Activated CD8-positive, alpha-beta memory T cell treated with anti-CD3 and anti-CD28 coated beads for 1 hour (primary cell): ENCODE measurements at places on chromosomes 7 and 10.

DNA sequence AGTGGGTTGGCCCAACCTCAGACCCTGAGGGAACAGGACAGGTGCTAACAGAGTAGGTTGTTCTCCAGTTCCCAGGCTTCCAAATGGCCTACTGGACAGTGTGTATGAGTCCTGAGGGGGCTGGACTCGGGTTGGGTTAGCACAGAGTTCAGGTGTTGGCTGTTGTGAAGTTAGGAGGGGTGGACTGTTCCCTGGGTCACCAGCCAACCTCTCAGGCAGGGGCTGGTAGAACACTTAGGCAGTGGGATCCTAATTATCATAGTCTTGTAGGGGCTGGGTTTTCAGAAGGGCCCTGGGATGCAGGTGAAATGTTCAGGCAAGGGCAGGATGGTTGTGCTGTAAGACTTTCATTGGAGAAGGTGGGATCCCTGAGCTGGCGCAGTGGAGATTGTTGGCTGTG is 293.0 kb downstream of the ZWINT start:
- DNase-seq = no peak

- no peak for DNase-seq
Measured at GRCh38 chr10:76624470-76624869, 1013.1 kb downstream of the KCNMA1 start.

GRCh38 chr7:36784991-36785940 is 61.0 kb upstream of the AOAH start:
- peak; percentile 63 for DNase-seq

GRCh38 chr10:129771991-129772431 is 192.1 kb downstream of the EBF3 start:
- no peak for DNase-seq

DNA sequence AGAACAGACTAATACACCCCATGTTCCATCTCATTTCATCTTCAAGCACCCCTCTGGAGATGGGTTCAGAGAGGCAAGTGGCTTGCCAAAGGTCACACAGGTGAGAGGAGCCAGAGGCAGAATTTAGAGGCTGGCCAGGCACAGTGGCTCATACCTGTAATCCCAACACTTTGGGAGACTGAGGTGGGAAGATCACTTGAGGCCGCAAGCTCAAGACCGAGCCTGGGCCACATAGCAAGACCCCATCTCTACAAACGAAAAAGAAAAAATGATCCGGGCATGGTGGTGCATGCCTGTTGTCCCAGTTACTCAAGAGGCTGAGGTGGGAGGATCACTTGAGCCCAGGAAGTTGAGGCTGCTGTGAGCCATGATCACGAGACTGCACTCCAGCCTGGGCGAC is 34.7 kb upstream of the MYL10 start:
- DNase-seq = no peak

GRCh38 chr7:158022601-158023000 is 565.0 kb downstream of the PTPRN2 start:
- DNase-seq = no peak

GRCh38 chr10:132438091-132439024 is 41.4 kb downstream of the PWWP2B start:
- no peak for DNase-seq

DNA sequence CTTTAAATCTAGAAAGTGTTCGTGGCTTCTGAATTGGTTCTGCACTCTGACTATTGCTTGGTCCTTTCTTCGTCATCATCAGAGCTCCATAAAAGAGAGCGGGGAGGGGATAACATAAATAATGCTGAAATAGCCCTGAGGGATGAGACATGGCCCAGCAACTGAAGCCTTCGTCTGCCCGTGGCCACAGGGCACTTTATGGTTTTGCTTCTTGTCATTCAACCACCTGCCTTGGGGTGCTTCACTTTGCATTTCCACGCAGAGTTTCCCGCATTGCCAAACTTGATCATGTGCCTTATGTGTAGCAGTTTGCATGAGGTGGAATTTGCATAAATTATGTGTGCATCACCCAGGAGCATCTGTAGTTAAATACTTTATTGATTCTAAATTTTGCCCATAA is 15.9 kb downstream of the GSTO2 start:
- DNase-seq = no peak

GRCh38 chr10:124003070-124003419 is 90.4 kb downstream of the CHST15 start:
- DNase-seq = no peak

DNA sequence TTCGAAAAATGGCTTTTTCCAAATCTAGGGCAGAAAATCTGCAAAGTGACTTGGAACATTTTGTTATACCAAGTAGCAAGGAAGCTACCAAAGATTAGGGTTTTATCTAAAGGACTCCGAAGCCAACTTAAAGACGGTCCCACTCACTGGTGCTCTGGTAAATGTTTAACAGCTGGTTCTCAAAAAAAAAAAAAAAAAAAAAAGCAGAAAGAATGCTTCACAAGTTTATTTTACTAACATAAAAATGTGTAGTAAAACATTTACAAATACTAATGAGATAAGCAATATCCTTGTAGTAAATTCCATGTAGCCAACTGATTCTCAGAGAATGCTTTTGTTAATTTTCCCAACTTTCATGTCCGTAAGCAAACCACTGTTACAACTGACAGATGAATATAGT is 38.4 kb downstream of the TAF3 start:
- no peak for DNase-seq

GRCh38 chr10:116593139-116593740 is 2.5 kb downstream of the PNLIPRP1 start:
- DNase-seq = no peak

DNA sequence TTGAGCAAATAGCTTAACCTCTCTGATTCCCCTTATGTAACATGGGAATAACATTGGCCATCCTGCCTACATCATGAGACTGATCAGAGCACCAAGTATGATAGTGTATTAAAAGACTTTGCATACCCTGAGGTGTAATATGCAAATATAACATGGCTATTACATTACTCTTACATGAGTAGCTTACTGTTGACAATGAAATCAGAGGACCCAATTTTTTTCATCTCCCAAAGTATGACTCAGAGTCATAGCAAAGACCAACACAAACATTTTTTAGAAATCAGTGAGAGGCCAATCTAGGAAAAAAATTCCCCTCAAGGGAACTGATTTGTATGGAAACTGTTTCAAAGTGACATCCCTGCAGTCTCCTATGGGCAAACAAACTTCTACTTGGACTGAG is 47.0 kb upstream of the TMEM140 start:
- DNase-seq = no peak

DNA sequence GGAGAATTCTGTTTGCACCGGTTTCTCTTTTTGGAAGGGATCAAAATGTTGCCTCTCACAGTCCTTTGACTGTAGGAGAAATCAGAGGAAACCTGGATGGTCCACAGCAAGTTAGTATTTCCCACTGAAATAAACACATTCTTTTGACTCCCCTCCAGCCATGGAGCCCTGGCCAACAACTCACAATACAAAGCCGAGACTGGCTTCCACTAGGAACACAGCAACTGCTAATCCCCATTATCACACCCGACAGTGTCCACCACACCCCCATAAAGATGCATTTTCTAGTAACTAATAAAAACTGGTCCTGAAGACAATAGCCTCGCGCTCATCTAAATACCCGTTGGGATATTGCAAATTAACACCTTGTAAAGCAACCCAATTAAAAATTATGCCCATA is 798 bp upstream of the MACROH2A2 start:
- DNase-seq = no peak

DNA sequence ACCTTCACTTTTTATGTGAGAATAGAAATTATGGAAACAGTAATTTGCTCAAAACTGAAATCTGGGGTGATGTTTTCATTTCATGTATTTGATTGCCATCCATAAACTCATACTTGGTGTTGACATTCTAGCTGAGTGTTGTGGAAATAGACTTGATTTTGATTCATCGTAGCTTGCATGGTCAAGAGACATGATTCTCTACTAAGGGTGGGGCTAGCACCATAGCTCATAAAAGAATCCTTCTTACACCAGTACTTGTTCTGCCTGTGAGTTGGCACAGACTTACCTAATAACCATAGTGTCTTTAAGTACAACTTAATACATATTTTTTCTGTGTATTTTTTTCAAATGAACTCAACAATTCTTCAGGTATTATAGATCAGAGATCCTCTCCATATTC is 36.6 kb downstream of the RAB18 start:
- DNase-seq = no peak

DNA sequence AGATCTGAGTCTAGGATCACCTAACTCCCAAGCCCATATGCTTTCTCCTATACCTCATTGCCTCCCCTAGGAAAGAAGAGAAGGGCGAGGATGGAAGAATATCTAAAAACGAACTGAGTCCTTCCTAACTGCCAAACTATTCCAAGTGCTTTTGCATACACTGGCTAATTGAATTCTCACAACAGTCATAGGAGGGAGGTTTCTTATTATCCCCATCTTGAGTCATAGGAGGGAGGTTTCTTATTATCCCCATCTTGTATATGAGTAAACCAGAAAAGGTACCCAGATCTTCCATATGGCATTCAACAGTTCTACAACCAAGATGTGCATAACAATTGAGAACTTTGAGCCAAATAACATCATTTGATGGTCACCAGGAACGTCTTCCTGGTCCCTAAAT is 13.1 kb upstream of the FAM204A start:
- DNase-seq = no peak

- DNase-seq = peak; percentile 20
Measured at GRCh38 chr10:97731346-97732051, 5.4 kb upstream of the ZFYVE27 start.

DNA sequence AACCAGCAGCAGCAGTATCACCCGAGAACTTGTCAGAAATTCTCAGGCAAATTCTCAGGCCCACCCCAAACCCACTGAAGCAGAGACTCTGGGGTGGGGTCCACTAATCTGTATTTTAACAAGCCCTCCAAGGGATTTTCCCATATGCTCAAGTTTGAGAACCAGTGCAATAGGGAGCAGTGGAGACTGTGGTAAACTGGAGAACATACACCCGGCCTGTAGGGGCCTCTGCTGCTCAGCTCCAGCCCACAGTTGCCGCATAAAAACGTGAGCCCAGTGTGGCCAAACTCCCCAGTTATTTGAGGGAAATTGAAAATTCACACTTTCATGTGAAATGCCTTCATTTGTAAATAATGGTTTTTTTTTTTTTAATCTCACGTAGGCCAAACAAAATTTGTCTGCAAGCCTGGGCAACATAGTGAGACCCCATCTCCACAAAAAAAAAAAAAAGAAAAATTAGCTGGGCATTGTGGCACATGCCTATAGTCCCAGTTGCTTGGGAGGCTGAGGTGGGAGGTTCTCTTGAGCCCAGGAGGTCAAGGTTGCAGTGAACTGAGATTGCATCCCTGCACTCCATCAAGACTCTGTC is 97.6 kb upstream of the ZMIZ1 start:
- DNase-seq = no peak

DNA sequence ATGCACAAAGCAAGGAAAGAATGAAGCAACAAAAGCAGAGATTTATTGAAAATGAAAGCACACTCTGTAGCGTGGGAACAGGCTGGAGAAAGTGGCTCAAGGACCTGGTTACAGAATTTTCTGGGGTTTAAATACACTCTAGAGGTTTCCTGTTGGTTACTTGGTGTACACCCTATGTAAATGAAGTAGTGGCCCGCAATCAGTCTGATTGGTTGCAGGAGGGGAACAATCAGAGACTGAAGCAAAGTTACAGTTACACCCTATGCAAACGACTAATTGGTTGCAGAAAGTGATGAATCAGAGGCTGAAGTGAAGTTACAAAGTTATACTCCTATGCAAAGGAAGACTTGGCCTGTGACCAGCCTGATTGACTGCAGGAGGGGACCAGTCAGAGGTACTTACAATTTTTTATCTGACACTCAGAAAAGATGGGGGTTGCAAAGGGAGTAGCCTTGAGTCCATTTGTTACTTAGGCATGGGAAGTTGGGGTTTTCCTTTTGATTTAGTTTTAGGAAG is 3.6 kb upstream of the MTPN start:
- DNase-seq = peak; percentile 8

DNA sequence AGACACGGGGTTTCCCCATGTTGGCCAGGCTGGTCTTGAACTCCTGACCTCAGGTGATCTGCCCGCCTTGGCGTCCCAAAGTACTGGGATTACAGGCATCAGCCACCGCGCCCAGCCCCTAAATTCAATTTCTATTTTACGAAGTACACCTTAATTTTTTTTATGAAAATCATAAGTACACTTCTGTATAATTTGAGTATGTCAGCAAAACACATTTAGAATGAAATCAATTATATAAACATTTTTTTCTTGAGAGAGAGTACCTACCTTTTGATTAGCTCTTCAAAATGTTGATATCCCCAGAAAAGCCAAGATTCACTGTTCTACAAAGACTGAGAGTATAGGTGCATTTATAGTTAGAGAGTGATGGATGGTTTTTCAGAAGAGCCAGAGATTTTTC is 20.5 kb upstream of the ITGA8 start:
- no peak for DNase-seq

DNA sequence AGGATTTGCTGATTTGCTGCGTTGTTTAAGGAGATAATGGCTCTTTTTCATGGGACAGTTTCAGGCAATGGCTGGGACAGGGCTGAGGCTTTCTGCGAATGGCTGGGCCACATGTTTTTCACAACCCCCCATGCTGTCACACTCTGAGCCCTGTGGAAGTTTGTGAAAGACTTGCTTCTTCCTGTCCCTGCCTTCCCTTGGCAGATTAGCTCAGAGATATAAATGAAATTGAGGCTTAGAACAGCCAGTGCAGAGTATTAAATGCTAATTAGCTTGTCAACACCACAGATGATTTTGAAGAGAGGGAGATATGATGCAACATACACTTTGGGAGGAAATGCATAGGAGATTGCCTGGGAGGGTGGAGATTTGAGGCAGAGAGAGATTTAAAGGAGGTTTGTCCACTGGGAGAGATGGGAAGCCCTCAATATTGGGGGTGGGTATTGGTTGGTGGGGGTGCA is 232.0 kb downstream of the SH2D4B start:
- DNase-seq = no peak

GRCh38 chr10:30902621-30903396 is 128.9 kb downstream of the ZNF438 start:
- DNase-seq = no peak

DNA sequence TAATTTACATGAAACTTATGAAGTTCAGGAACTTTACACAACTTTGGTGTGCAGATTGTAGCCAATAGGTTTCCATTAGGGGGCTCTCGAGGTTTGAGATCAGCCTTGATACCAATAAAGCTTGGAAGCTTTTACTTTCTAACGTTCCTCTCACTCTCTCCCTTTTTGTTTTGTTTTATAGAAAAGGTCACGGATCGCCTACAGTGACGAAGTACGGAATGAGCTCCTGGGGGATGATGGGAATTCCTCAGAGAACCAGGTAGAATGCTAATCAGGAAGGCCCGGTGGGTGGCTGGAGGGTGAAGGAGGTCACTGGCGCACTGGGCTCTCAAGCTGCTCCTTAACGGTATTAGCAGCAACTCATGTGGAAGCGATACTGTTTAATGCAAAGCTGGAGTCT is 79.9 kb downstream of the VTI1A start:
- DNase-seq = no peak

GRCh38 chr10:77566236-77566635 is 71.4 kb downstream of the KCNMA1 start:
- DNase-seq = no peak
